ENCODE measurements at places on chromosomes 2 and 18.

GRCh38 chr2:47487498-47487875 lies 84.5 kb downstream of the MSH2 start:
- no peak for DNase-seq

DNA sequence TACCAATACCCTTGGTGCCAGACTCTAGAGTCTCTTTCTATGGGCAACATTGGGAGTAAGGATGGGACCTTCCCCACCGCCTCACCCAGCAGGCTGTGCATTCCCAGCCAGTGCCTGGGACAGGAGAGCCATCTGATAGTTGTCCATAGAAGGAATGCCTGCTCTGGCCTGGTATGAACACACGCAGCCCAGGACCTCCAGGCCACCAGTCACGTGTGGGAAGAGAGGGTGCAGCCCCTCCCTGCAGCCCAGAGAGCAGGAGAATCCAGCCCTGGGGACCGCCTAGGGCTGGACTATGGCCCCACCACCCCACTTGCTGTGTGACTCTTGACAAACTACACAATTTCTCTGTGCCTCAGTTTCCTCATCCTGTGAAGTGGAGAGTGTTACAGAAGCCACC lies 52.5 kb upstream of the ID2 start:
- no peak for DNase-seq

GRCh38 chr2:64730551-64731262 lies 77.0 kb upstream of the SERTAD2 start:
- DNase-seq = peak; percentile 56

- no peak for DNase-seq
These were observed 765.8 kb downstream of the METTL4 start for GRCh38 chr18:1805521-1805920.

DNA sequence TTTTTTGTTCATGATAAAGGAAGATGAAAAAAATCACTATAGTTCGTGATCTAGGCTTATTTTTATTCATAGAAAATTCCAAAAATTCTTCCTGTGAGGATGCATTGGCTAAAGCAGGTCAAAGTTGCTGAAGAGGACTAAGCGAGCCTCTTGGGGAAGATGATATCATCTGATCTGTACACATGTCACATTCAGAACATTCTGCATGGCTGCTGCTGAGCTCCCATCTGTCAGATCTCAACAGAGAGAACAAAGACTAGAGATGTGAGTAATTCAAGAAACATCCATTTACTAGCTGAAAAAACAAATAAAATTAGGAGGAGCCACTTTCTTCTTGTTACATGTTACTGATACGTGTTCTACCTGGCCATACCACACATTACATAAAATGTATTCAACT lies 518.6 kb upstream of the FSIP2 start:
- no peak for DNase-seq

DNA sequence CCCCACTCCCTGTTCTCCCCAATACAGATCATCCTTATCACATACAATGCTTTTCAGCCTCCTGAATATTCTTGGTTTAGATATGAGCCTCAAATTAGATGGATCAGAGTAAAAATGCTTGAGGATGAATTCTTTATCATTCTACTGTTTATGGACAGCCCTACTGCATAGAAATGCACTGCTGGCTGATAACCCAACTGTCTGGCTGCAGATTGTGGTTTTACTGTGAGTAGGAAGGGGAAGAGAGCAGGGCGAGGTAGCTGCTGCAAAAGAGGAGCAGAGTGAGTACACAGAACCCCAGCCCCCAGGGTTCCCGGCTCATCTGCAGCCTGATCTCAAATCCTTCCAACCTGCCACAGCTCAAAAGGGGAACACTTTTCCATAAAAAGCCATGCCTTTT lies 29.4 kb upstream of the NCOA1 start:
- no peak for DNase-seq

DNA sequence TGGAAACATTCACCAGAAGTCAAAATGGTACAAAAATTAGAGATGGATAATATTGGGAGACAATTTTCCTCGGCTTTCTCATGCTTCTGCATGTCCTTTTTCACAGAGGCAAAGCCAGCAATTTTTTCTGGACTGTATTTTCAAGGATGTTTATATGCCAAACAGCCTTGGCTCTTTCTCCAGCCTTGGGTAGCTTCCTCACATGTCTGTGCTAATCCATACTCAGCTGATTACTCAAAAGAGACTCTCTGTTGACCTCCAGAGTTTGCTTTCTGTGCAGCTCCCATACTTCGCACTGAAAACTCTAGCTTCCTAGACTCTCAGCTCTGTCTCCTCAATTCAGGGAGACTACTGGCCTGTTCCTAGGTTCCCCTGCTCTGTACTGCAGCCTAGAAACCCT lies 10.6 kb downstream of the C18orf63 start:
- DNase-seq = no peak

DNA sequence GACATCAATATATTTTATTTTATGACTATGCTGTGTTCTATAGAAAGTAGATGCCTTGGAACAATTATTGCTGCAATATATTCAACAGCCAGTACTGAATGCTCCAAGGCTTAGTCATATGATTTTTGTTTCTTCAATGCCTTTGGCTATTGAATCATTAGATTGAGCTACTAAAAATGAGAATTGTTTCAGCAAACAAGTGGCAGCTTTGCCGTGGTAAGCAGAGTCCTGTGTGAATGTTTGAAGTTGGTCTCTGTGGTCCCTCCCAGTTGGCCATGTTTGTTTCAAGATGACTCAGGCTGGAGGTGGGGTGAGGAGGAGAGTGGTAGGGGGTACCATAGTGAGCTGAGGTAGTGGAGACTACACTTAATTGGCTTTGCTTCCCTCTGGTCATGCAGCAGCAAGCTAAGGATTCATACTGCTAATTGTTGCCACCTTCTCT lies 198.6 kb upstream of the EPAS1 start:
- no peak for DNase-seq

DNA sequence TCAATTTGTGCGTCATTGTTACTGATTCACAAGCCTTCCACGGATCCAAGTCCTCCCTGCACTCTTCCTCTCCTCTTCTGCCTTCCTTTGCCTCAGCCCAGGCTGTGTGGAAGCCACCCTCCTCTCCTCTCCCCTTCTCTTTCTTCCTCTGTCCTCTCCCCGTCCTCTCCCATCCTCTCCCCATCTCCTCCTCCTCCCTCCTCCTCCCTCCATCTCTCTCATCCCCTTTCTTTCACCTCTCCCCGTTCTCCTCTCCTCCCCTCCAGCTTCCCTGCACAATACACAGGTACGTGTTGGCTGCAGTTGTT lies 183.5 kb downstream of the SEPTIN10 start:
- DNase-seq = no peak

DNA sequence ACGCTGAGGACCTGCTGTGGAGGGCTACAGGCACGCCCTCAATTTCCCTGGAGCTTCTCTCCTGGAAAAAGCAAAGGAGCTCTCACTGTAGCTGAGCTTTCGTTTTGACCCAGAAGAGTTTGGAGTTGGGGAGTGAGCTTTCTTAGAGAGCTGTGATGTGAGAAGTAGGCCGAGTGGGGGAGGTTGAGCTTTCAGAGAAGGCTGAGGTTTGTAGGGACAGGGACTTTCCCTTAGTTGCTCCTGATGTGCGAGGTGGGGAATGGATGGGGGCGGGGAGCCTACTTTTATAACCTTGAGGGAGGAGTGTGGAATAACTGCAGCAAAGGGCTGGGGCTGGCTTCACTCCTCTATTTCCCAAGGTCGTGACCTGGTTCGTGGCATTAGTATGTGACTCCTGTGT lies 47.1 kb downstream of the ZNF532 start:
- DNase-seq = no peak

DNA sequence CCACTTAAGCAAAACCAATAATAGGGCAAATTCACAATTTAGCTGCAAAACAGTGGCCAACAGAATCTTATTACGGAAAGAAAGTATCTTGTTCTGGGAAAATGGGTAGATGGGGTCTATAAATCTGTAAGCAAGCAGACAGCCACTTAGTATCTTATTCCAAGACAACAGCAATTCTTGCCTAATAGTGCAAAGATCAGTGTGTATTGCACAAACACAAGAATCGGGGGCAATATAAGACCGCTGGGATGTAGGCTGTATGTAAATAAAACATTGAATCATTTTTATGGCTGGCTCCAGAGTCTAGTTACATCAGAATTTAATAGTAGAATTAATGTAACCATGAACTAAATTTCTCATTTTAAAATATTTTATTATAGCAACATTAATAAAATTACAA lies 85.6 kb downstream of the FBXO15 start:
- no peak for DNase-seq

DNA sequence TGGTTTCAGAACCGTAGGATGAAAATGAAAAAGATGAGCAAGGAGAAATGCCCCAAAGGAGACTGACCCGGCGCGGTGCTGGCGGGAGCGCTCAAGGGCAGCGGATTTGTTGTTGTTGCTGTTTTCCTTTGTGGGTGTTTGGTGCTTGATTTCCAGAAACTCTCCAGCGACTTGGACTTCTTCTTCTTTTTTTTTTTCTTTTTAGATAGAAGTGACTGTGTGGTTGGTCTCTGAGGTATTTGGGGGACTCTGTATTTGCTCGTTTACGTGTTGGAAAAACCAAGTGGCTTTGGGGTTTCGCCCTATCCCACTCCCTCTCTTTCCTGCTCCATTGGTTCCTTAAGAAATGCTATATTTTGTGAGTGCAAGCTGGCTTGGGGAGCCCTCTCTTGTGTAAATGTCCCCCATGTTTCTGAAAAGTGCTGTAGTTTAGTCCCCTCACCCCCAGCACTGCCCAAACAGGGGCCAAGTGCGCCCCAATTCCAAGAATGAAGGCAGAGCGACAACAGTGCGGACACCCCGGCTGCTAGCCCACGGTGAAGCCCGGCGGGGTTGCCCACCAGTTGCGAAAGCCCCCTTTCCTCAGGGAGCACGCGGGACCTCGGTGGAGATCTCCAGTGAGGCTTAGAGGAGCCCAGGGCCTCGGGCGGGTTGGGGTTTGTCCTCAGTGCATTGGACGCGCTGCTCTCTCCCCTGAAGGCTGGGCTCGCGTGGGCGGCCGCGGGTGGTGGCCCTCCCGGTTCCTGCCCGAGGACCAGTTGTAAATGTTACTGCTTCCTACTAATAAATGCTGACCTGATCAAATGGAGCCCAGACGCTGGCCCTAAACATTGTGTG lies 1.8 kb downstream of the HOXD9 start:
- no peak for DNase-seq

GRCh38 chr18:22113144-22113844 lies 56.1 kb upstream of the GATA6 start:
- no peak for DNase-seq

GRCh38 chr2:75675908-75676307 lies 29.3 kb downstream of the MRPL19 start:
- no peak for DNase-seq

GRCh38 chr2:47704287-47704686 lies 78.7 kb upstream of the MSH6 start:
- no peak for DNase-seq

DNA sequence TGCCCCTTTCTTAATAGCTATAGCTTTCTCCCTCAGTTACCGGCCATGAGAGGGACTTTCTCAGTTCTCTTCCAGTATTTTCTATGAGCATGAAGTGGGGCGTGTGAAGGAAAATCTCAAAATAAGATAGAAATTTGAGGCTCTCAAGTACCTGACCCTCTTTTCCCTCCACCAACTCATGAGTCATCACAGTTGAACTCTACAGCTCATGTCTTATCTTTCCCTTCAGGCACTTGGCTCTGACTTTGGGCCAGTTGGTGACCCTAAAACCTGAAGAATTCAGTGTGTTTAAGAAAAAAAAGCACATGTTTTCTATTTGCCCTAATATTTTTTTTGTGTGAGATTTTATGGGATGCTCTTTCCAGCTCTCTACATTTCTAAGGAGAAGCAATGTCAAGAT lies 896.7 kb upstream of the ZEB2 start:
- DNase-seq = no peak

GRCh38 chr2:238894950-238895298 lies 47.0 kb downstream of the TWIST2 start:
- no peak for DNase-seq

- DNase-seq = no peak
These were observed 90.7 kb upstream of the TFCP2L1 start for GRCh38 chr2:121375621-121376159.

DNA sequence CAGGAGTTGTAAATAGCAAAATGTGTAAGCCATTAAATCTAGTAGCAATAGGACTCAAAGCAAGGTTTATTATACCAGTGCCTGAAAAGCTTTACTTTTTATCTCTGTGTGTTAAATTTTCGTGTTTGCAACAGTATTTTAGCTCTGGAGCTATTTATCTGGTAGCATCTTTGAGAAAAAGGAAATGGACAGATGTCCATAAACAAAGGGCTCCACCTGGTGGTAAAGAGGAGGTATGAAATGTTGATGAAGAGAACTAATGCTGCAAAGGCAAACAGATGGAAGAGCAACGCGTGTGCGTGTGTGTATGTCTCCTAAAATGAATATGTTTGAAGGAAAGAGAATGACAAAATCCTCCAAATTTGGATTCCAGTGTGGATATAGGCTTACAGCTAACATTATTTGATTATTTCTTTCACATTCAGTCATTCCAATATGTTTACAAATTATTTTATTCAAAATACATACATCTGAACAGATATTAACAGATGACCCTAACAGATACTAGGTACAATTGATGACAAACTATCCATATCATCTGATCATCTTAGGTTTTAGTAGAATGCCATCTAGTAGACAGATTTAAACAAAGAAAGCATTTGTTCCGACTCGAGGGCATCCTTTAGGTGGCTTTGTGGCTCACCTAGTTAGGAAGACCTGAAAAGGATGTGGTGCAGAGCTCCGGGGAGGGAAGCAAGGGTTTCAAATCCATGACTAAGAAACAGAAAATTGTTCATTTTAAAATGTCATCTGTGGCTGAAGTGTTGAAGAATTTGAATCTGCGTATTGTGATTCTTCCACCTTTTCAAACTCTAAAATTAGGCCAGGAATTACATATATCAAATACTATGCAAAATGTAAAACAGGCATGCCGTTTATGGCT lies 383.3 kb downstream of the MTX2 start:
- peak; percentile 55 for DNase-seq

- no peak for DNase-seq
These were observed 469.4 kb downstream of the IRS1 start for GRCh38 chr2:226330206-226330605.

Data from CD4-positive, alpha-beta T cell treated with Interleukin-10 for 1 hour (primary cell).